ENCODE measurements at places on chromosomes 2 and 18. TPM values are rescaled to one million over a fixed set of nuclear protein-coding genes. Genes with fewer than 3 reads are reported as not detected.

Gene CYTIP
- not detected for total RNA-seq

Gene SCN7A
- total RNA-seq, result not detected

Gene TMEM178A
- 0.38 TPM for total RNA-seq

Gene KLHL30
- 0.04 TPM for total RNA-seq

Gene CNTNAP5
- not detected for total RNA-seq

Gene MSTN
- 0.05 TPM for total RNA-seq

Gene GAL3ST2
- not detected for total RNA-seq

Gene LGALSL
- 1.8 TPM for total RNA-seq

Gene DSG3
- not detected for total RNA-seq

Gene PRKAG3
- total RNA-seq, result not detected

Gene BMP10
- total RNA-seq, result not detected

Gene GPAT2
- total RNA-seq, result not detected

Gene OSR1
- not detected for total RNA-seq

Gene CABYR
- total RNA-seq, result 4.1 TPM

Gene IL1B
- total RNA-seq, result 11.6 TPM

Gene PFN4
- total RNA-seq, result 1.4 TPM

Gene TRABD2A
- total RNA-seq, result 4.0 TPM

Gene HADHA
- total RNA-seq, result 113 TPM

Gene MATN3
- total RNA-seq, result 0.15 TPM

Gene CROCC2
- total RNA-seq, result not detected

Gene TEX44
- not detected for total RNA-seq

Gene SCTR
- total RNA-seq, result not detected

Gene APOB
- total RNA-seq, result not detected

Gene STPG4
- 0.15 TPM for total RNA-seq

Gene PDE1A
- not detected for total RNA-seq

Gene RHOB
- total RNA-seq, result 125 TPM

Gene ZNF521
- total RNA-seq, result 10.4 TPM
